ENCODE measurements at places on chromosomes 2 and 18.

GRCh38 chr18:7336623-7337022, 105.7 kb downstream of the LRRC30 start:
- DNase-seq = no peak

DNA sequence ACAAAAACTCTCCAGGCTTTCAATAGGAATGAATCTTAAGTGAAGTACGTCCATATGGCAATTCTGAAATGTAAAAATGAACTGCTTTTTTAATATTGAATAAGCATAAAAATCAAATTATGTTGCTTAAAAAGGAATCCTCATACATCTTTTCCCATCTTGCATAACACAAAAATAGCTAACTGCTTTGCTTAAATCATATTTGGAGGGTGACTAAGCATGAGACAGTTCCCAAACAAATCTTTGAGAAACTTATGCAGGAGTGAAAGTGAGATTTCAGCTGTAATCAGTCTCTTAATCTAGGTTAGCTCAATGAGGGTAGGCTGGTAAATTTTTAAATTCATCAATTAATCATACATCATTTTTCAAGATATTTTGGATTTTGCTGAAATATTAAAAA, 111.5 kb downstream of the MBD5 start:
- DNase-seq = no peak

- DNase-seq = no peak
Observed at GRCh38 chr2:16860627-16861026, 195.0 kb upstream of the CYRIA start.

GRCh38 chr18:2990956-2991640, 21.8 kb downstream of the LPIN2 start:
- DNase-seq = no peak

DNA sequence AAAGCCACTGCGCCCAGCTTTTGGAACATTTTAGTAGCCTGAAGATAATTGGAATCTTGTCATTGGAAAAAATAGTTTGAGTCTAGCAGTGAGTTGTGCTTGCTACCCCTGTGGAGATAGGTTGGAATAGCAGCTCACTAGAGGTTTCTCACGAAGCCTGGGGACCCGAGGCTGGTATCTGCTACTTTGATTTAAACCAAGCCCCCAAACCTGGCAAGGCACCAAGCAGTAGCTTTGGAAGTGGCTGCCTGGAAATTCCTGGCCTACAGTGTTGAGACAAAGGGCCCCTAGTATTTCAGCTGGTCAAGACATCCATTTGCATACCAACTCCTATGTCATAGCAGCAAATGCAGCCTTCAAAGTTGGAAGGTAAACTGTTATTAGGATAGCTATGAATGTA, 42.1 kb downstream of the NOP58 start:
- no peak for DNase-seq

GRCh38 chr18:77784759-77785379, 535.2 kb downstream of the GALR1 start:
- DNase-seq = no peak

- DNase-seq = no peak
Observed at GRCh38 chr2:68767996-68768395, 33.4 kb downstream of the ARHGAP25 start.

- DNase-seq = no peak
Observed at GRCh38 chr2:203719456-203720410, 13.3 kb downstream of the CD28 start.
